ENCODE measurements at places on chromosomes 6 and 20. TPM values are rescaled to one million over a fixed set of nuclear protein-coding genes. Genes with fewer than 3 reads are reported as not detected.

Gene CST5
- total RNA-seq = not detected

Gene LPA
- total RNA-seq = 2.0 TPM

Gene IL20RA
- total RNA-seq = 2.1 TPM

Gene FAM83C
- total RNA-seq = not detected

Gene FOXC1
- 52.2 TPM for total RNA-seq

Gene DPPA5
- total RNA-seq = not detected

Gene SPDEF
- 0.50 TPM for total RNA-seq

Gene CALHM6
- total RNA-seq = 2.4 TPM

Gene SLC35F1
- total RNA-seq = 0.64 TPM

Gene CGA
- total RNA-seq = not detected

Gene PARD6B
- total RNA-seq = 52.2 TPM

Gene VSX1
- total RNA-seq = not detected

Gene SLC35B2
- total RNA-seq = 33.4 TPM

DNA sequence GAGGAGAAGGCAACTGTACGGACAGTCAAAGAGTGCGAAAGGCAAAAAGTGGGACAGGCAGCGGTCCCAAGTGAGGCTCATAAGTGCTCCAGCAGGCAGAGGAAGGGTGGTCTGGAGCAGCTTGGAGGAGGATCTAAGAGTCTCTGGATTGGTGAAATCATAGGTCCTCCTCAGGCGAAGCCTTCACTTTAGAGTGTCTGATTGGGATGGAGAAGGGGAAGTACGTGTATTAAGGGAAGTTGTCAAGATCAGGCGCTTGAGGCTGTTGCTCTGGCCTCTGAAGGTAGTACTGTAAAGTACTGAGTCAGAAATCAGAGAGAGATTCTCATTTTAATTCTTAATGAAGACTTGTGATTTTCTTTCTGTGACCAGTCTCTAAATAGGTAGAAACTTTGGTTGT, 185.6 kb downstream of the KIF16B start:
- H3K27me3 ChIP-seq = no peaks in the 10 kb centered on the region
- H3K4me3 ChIP-seq = no peak overlapping the region
- no peak for DNase-seq
- H3K4me1 ChIP-seq = peaks cover 9% of the 10 kb centered on the region
- H3K27ac ChIP-seq = no peak overlapping the region

- H3K4me3 ChIP-seq = no peak overlapping the region
- peaks cover 27% of the 10 kb centered on the region for H3K4me1 ChIP-seq
- DNase-seq = no peak
- no peaks in the 10 kb centered on the region for H3K36me3 ChIP-seq
- no peak overlapping the region for H3K27ac ChIP-seq
Observed at GRCh38 chr6:2752477-2753109, 1.9 kb upstream of the MYLK4 start.

- peaks cover 4% of the 10 kb centered on the region for H3K4me1 ChIP-seq
- H3K4me3 ChIP-seq = no peak overlapping the region
- no peak overlapping the region for H3K27ac ChIP-seq
- H3K36me3 ChIP-seq = no peaks in the 10 kb centered on the region
- H3K27me3 ChIP-seq = peaks cover 23% of the 10 kb centered on the region
Observed at GRCh38 chr20:43938932-43939761, 24.5 kb downstream of the TOX2 start.

DNA sequence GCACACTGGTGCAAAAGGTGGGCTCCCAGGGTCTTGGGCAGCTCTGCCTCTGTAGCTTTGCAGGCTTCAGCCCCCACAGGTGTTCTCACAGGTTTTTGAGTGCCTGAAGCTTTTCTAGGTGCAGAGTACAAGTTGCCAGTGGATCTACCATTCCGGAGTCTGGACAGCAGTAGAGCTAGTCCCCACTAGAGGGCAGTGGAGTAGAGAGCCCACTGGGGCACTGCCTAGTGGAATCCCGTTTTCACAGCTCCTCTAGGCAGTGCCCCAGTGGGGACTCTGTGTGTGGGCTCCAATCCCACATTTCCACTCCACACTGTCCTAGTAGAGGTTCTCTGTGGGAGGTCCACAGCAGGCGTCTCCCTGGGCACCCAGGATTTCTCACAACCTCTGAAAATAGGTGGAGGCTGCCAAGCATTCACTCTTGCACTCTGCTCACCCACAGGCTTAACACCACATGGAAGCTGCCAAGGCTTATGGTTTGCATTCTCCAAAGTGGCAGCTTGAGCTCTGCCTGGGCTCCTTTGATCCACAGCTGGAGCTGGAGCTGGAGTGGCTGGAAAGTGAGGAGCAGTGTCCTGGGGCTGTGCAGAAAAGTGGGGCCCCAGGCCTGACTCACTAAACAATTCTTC, 86.3 kb upstream of the PROKR2 start:
- H3K27me3 ChIP-seq = peaks cover 12% of the 10 kb centered on the region
- no peaks in the 10 kb centered on the region for H3K4me1 ChIP-seq
- no peak overlapping the region for H3K4me3 ChIP-seq
- DNase-seq = no peak

DNA sequence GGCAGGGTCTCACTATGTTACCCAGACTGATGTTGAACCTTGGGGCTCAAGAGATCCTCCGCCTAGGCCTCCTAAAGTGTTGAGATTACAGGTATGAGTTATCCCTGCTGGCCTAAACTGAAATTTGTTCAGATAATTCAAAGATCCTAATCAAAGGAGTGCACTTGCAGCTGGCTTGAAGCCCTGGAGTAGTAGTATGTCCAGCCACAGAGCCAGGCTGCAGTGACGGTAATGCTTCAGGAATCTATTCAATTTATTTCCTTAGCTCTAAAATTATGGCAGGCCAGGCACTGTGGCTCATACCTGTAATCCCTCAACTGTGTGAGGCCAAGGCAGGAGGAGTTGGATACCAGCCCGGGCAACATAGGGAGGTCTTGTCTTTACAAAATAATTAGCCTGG, 1.4 kb upstream of the DDX43 start:
- H3K36me3 ChIP-seq = no peaks in the 10 kb centered on the region
- H3K4me3 ChIP-seq = no peak overlapping the region
- peaks cover 4% of the 10 kb centered on the region for H3K27me3 ChIP-seq
- H3K4me1 ChIP-seq = peaks cover 2% of the 10 kb centered on the region

GRCh38 chr20:30281584-30282197, 975.8 kb upstream of the DEFB115 start:
- H3K27ac ChIP-seq = no peak overlapping the region
- no peaks in the 10 kb centered on the region for H3K27me3 ChIP-seq
- no peak for DNase-seq

GRCh38 chr6:45930420-45931040, 85.1 kb downstream of the CLIC5 start:
- no peak overlapping the region for H3K4me3 ChIP-seq
- peaks cover 10% of the 10 kb centered on the region for H3K4me1 ChIP-seq
- no peak overlapping the region for H3K27ac ChIP-seq
- H3K36me3 ChIP-seq = no peaks in the 10 kb centered on the region

DNA sequence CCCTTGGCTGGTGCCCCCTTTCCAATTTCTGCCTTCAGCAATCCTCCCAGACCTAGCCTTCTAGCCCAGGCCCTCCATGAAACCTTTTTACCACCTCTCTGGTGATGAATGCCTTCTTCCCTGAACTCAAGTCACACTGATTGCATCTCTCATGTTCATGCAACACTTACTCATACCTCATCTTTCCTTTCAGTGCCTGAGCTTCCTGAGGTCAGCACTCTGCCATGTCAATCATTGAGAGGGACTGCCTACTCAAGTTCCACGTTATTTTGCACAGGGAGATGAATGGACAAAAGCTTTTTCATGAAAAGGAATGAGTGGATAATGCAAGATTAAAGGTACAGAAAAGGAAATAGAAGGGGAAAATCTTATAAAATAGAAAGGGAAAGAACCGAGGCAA, 60.1 kb upstream of the PLEKHG1 start:
- DNase-seq = no peak
- H3K4me3 ChIP-seq = no peak overlapping the region
- no peaks in the 10 kb centered on the region for H3K27me3 ChIP-seq
- no peak overlapping the region for H3K27ac ChIP-seq
- peaks cover 27% of the 10 kb centered on the region for H3K4me1 ChIP-seq
- H3K36me3 ChIP-seq = peaks cover 4% of the 10 kb centered on the region

- H3K27ac ChIP-seq = no peak overlapping the region
- no peaks in the 10 kb centered on the region for H3K27me3 ChIP-seq
- H3K4me3 ChIP-seq = no peak overlapping the region
- no peaks in the 10 kb centered on the region for H3K4me1 ChIP-seq
Observed at GRCh38 chr6:110999634-111000270, 17.9 kb downstream of the RPF2 start.

- H3K4me3 ChIP-seq = no peak overlapping the region
- H3K27ac ChIP-seq = no peak overlapping the region
- H3K27me3 ChIP-seq = no peaks in the 10 kb centered on the region
- DNase-seq = no peak
- no peaks in the 10 kb centered on the region for H3K4me1 ChIP-seq
- peaks cover 23% of the 10 kb centered on the region for H3K36me3 ChIP-seq
Observed at GRCh38 chr20:58670102-58670501, 19.0 kb downstream of the STX16 start.

- H3K36me3 ChIP-seq = no peaks in the 10 kb centered on the region
- H3K27ac ChIP-seq = no peak overlapping the region
- peaks cover 3% of the 10 kb centered on the region for H3K27me3 ChIP-seq
- no peak overlapping the region for H3K4me3 ChIP-seq
Observed at GRCh38 chr20:61513124-61514017, 261.3 kb downstream of the CDH4 start.

GRCh38 chr6:46039646-46040045, 24.0 kb upstream of the CLIC5 start:
- no peak overlapping the region for H3K4me3 ChIP-seq
- H3K4me1 ChIP-seq = peaks cover 6% of the 10 kb centered on the region
- H3K27me3 ChIP-seq = no peaks in the 10 kb centered on the region
- DNase-seq = no peak
- H3K36me3 ChIP-seq = no peaks in the 10 kb centered on the region

DNA sequence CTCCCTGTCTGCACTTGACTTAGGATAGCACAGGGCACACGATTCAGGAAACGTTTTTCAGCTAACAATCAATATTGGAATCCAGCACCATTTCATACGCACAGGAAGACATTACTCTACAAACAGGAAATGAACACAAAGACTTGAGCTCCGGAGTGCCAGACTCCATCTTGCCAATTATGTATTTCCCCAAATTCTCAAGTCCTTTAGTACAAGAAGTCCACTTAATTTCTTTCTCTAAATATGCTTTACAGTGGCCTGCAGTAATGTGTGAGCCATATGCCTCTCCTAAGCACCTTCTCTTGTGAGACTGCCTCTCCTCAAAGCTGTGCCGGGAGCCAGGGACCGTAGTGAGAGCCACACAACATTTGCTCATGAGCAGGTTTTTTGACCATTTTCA, 168.2 kb downstream of the THBS2 start:
- H3K27ac ChIP-seq = no peak overlapping the region
- no peak overlapping the region for H3K4me3 ChIP-seq
- no peaks in the 10 kb centered on the region for H3K27me3 ChIP-seq
- peaks cover 7% of the 10 kb centered on the region for H3K36me3 ChIP-seq
- H3K4me1 ChIP-seq = no peaks in the 10 kb centered on the region

- peak overlapping the region; percentile 82 for H3K27ac ChIP-seq
- no peaks in the 10 kb centered on the region for H3K36me3 ChIP-seq
- H3K27me3 ChIP-seq = no peaks in the 10 kb centered on the region
- no peak for DNase-seq
- H3K4me3 ChIP-seq = no peak overlapping the region
Observed at GRCh38 chr6:12537389-12537788, 179.2 kb upstream of the PHACTR1 start.

- no peaks in the 10 kb centered on the region for H3K27me3 ChIP-seq
- no peak for DNase-seq
- H3K4me3 ChIP-seq = no peak overlapping the region
- no peak overlapping the region for H3K27ac ChIP-seq
Observed at GRCh38 chr6:118774581-118774980, 119.4 kb upstream of the ASF1A start.

GRCh38 chr6:101909366-101909765, 515.9 kb downstream of the GRIK2 start:
- H3K36me3 ChIP-seq = no peaks in the 10 kb centered on the region
- H3K4me1 ChIP-seq = no peaks in the 10 kb centered on the region
- H3K27me3 ChIP-seq = peaks cover 3% of the 10 kb centered on the region
- no peak for DNase-seq

- H3K4me3 ChIP-seq = no peak overlapping the region
- no peaks in the 10 kb centered on the region for H3K27me3 ChIP-seq
Observed at GRCh38 chr6:139872665-139873064, 498.2 kb upstream of the CITED2 start.

GRCh38 chr6:113846577-113846976, 10.6 kb upstream of the MARCKS start:
- DNase-seq = no peak
- peaks cover 33% of the 10 kb centered on the region for H3K4me1 ChIP-seq
- H3K27me3 ChIP-seq = no peaks in the 10 kb centered on the region
- no peak overlapping the region for H3K4me3 ChIP-seq
- no peaks in the 10 kb centered on the region for H3K36me3 ChIP-seq

DNA sequence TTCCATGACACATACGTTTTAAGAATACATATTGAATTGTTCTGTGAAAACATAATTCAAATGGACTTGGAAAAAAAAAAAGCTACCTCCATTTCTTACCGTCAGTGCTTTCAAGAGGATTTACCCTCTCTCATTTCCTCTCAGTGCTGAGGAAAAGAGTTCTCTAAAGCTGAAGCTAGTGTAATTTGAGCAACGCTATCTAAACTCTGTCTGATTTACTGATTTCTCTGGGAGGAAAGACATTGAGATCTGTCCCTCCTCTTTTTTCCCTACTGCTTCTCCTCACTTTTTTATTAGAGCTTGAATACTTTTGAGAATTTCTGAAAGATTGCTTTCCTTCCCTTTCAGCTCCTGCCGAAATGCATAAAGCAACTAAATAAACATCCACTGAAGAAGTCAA, 41.2 kb upstream of the GRIK2 start:
- peak overlapping the region; percentile 15 for H3K27ac ChIP-seq
- peaks cover 18% of the 10 kb centered on the region for H3K27me3 ChIP-seq
- no peaks in the 10 kb centered on the region for H3K36me3 ChIP-seq
- no peak for DNase-seq

DNA sequence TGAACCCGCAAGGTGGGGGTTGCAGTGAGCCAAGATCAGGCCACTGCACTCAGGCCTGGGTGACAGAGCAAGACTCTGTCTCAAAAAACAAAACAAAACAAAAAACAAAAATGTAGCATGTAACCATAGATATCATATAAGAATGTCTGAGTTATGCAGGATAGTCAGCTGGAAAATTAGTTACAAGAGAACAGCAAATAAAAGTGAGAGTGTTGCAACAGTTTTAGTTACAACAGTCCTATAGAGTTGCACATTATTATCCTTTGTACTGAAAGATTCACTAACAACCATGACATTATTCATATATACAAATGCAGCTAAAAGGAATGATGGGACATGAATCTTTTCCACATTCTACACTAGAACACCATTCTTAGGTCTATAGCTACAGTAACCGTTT, 16.4 kb downstream of the RNF24 start:
- no peak for DNase-seq
- no peaks in the 10 kb centered on the region for H3K27me3 ChIP-seq
- H3K27ac ChIP-seq = no peak overlapping the region
- H3K4me1 ChIP-seq = peaks cover 12% of the 10 kb centered on the region
- H3K36me3 ChIP-seq = peaks cover 6% of the 10 kb centered on the region
- H3K4me3 ChIP-seq = no peak overlapping the region

GRCh38 chr20:47652794-47653193, 132.5 kb downstream of the SULF2 start:
- no peaks in the 10 kb centered on the region for H3K27me3 ChIP-seq
- no peak for DNase-seq
- no peak overlapping the region for H3K27ac ChIP-seq
- no peak overlapping the region for H3K4me3 ChIP-seq
